PC-9 (cell line): ENCODE measurements at places on chromosomes 5 and 9. TPM values are rescaled to one million over a fixed set of nuclear protein-coding genes. Genes with fewer than 3 reads are reported as not detected.
A peak's percentile ranks its signal among the peaks of the same experiment; 100 is the strongest.

- H3K27ac ChIP-seq, result peak overlapping the region; percentile 98
- no peaks in the 10 kb centered on the region for H3K36me3 ChIP-seq
- DNase-seq, result peak; percentile 97
- no peaks in the 10 kb centered on the region for H3K27me3 ChIP-seq
Observed at GRCh38 chr9:19161257-19162025, 34.1 kb upstream of the PLIN2 start.

DNA sequence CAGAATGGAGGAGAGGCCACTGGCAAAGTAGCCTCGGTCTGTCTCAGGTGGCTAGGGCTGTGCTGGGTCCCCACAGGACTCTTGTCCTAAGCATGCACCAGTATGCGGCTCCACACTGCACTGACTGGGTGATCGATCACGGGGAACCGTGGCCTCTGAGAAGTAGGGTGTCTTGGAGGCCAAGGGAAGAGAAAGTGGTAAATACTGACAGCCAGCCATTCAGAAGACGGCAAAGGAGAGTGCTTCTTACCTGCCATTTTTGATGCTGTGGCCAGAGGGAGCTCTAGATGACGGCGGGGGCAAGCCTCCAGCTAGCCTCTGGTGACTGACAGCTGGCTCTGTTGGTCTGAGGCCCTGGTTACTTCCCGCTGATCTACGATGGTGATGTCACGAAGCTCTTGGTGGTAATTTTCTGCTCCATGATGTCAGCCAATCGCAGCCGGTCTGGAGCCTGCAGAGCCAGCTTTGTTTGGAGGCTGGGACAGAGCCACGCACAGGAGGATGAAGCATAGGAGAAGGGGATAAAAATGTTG lies 40.4 kb upstream of the GADD45G start:
- H3K36me3 ChIP-seq, result no peaks in the 10 kb centered on the region
- H3K27ac ChIP-seq, result no peak overlapping the region
- H3K4me3 ChIP-seq, result no peak overlapping the region
- peaks cover 34% of the 10 kb centered on the region for H3K27me3 ChIP-seq
- H3K4me1 ChIP-seq, result no peaks in the 10 kb centered on the region
- peak; percentile 37 for DNase-seq

GRCh38 chr5:33981408-33982162 lies 2.9 kb downstream of the SLC45A2 start:
- no peaks in the 10 kb centered on the region for H3K36me3 ChIP-seq
- no peaks in the 10 kb centered on the region for H3K27me3 ChIP-seq
- H3K4me3 ChIP-seq, result no peak overlapping the region
- H3K27ac ChIP-seq, result no peak overlapping the region
- peak; percentile 44 for DNase-seq

GRCh38 chr9:76302947-76303550 lies 91.2 kb downstream of the RFK start:
- no peak overlapping the region for H3K27ac ChIP-seq
- no peak for DNase-seq
- H3K4me1 ChIP-seq, result no peaks in the 10 kb centered on the region
- H3K27me3 ChIP-seq, result no peaks in the 10 kb centered on the region
- no peaks in the 10 kb centered on the region for H3K36me3 ChIP-seq
- no peak overlapping the region for H3K4me3 ChIP-seq

- H3K4me1 ChIP-seq, result no peaks in the 10 kb centered on the region
- H3K4me3 ChIP-seq, result peak overlapping the region; percentile 59
- no peak overlapping the region for H3K27ac ChIP-seq
- peaks cover 11% of the 10 kb centered on the region for H3K27me3 ChIP-seq
- no peaks in the 10 kb centered on the region for H3K36me3 ChIP-seq
- peak; percentile 37 for DNase-seq
Observed at GRCh38 chr9:34701769-34702736, 7.9 kb downstream of the CCL21 start.

DNA sequence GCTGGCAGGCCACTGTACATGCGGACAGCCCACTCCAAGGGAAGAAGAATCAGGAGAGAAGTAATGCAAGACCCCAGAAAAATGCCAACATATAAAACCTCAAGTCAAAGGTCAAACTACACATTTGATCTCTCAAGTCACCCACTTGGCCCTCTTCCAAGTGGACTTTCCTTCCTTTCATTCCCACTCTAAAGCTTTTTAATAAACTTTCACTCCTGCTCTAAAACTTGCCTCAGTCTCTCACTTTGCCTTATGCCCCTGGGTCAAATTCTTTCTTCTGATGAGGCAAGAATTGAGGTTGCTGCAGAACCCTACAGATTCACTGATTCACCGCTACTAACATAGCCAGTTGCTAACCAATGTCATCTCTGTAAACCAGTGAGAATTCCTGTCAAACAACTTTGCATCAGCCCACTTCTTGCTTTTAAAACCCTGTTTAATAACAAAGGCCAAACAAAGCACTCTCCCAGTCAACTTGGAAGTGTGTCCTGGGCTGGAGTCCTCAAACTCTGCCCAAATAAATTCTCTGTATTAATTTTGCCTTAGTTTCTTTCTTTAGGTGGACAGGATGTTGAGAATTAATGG lies 6.9 kb upstream of the ATP6V1G1 start:
- no peaks in the 10 kb centered on the region for H3K36me3 ChIP-seq
- H3K27ac ChIP-seq, result peak overlapping the region; percentile 29; the same call in 1 of the 2 replicates
- H3K4me1 ChIP-seq, result peaks cover 24% of the 10 kb centered on the region
- no peak for DNase-seq
- no peak overlapping the region for H3K4me3 ChIP-seq
- H3K27me3 ChIP-seq, result no peaks in the 10 kb centered on the region

DNA sequence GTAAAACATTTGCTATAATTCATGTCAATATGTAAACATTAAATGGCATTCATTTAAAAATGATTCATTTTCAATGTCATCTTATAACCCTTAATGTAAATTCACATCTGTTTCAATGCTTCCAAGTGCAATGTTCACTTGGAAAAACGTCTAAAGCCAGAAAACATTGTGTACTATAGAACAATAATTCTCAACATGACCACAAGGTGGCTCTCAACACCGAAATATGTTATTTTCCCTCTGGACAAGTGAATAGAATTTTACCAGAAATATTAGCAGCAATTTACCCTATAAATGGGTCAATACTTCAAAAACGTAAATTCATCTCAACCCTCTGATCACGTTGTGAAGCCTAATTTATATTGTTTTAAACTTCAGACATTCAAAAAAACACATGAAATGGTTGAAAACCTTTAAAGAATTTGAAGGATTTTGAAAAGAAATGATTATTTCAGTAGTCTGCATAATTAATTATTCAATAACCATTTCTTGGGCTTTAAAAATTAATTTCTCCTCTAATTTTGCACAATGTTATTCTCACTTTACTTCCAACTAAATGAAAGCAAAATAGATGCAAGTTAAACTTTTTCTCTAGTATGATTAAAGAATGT lies 11.0 kb downstream of the CDH10 start:
- H3K4me1 ChIP-seq, result no peaks in the 10 kb centered on the region
- no peak overlapping the region for H3K4me3 ChIP-seq
- no peaks in the 10 kb centered on the region for H3K36me3 ChIP-seq
- no peak overlapping the region for H3K27ac ChIP-seq
- no peak for DNase-seq
- no peaks in the 10 kb centered on the region for H3K27me3 ChIP-seq

GRCh38 chr9:109022873-109023272 lies 9.6 kb upstream of the CTNNAL1 start:
- H3K4me3 ChIP-seq, result no peak overlapping the region
- peak; percentile 98 for DNase-seq
- no peaks in the 10 kb centered on the region for H3K27me3 ChIP-seq
- H3K36me3 ChIP-seq, result peaks cover 23% of the 10 kb centered on the region

- H3K4me1 ChIP-seq, result no peaks in the 10 kb centered on the region
- DNase-seq, result no peak
- no peaks in the 10 kb centered on the region for H3K27me3 ChIP-seq
- no peak overlapping the region for H3K4me3 ChIP-seq
Observed at GRCh38 chr5:162624110-162624509, 556.5 kb downstream of the GABRG2 start.

- H3K27me3 ChIP-seq, result no peaks in the 10 kb centered on the region
- no peak overlapping the region for H3K4me3 ChIP-seq
- peaks cover 5% of the 10 kb centered on the region for H3K4me1 ChIP-seq
- no peak for DNase-seq
- no peak overlapping the region for H3K27ac ChIP-seq
Observed at GRCh38 chr9:127457191-127457878, 6.0 kb downstream of the LRSAM1 start.

- no peaks in the 10 kb centered on the region for H3K4me1 ChIP-seq
- DNase-seq, result no peak
- no peak overlapping the region for H3K4me3 ChIP-seq
Observed at GRCh38 chr9:79570448-79571308, 1.1 kb upstream of the TLE4 start.

GRCh38 chr9:96721731-96722429 lies 56.0 kb downstream of the ZNF510 start:
- DNase-seq, result no peak
- no peaks in the 10 kb centered on the region for H3K36me3 ChIP-seq
- H3K4me3 ChIP-seq, result no peak overlapping the region
- no peaks in the 10 kb centered on the region for H3K4me1 ChIP-seq
- H3K27ac ChIP-seq, result no peak overlapping the region
- no peaks in the 10 kb centered on the region for H3K27me3 ChIP-seq

DNA sequence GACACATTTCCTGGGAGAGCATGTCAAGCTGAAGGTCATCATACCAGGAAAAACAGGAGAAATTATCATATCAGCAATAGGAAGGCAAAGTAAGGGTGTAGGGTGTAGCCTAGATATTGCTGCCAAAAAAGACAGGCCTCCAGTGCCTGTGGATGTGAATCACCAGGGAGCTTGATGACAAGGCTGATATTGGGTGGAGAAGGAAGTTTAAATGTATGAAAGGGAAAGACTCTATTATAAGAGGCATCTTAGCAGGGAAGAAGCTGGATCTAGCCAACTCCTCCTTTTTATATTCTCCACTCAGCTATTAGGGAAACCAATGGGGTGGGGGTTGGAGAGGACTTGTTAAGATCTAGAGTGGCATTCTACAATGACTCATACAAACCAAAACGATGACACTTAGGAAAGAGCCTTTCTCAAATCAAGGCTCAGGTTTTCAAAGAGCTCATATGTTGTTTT lies 13.4 kb upstream of the TXNDC8 start:
- H3K27me3 ChIP-seq, result no peaks in the 10 kb centered on the region
- DNase-seq, result peak; percentile 97
- H3K4me3 ChIP-seq, result no peak overlapping the region

- no peaks in the 10 kb centered on the region for H3K36me3 ChIP-seq
- no peaks in the 10 kb centered on the region for H3K27me3 ChIP-seq
- H3K4me3 ChIP-seq, result no peak overlapping the region
Observed at GRCh38 chr5:16901021-16901644, 35.0 kb downstream of the MYO10 start.

DNA sequence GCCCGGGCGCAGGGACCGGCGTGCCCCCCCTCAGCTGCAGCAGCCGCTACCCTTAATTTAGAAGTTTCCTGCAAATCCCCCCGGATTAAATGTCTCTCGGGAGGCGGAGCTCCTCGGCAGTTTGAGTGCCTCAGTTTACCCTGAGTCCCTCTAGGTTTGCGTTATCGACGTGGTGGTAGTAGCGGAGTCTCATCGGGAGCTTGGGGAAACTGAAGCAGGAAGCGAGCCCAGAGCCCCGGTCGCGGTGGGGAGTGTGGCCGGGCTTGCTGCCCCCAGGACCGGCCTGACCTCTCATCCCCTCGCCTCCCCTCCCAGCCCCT lies 529 bp upstream of the TPM2 start:
- H3K4me3 ChIP-seq, result peak overlapping the region; percentile 77
- no peaks in the 10 kb centered on the region for H3K27me3 ChIP-seq
- no peak for DNase-seq
- H3K27ac ChIP-seq, result no peak overlapping the region
- H3K36me3 ChIP-seq, result no peaks in the 10 kb centered on the region

DNA sequence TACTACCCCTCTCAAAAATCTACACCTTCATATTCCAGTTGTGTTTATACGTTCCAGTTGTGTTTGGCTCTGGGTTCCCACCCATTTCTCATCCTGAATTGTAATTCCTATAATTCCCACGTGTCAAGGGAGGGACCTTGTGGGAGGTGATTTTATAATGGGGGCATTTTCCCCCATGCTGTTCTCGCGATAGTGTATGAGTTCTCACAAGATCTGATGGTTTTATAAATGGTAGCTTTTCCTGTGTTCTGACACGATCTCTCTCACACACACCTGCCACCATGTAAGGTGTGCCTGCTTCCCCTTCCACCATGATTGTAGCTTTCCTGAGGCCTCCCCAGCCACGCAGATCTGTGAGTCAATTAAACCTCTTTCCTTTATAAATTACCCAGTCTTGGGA lies 108.5 kb upstream of the ADAMTS16 start:
- peaks cover 43% of the 10 kb centered on the region for H3K27me3 ChIP-seq
- no peaks in the 10 kb centered on the region for H3K4me1 ChIP-seq
- H3K27ac ChIP-seq, result no peak overlapping the region
- no peaks in the 10 kb centered on the region for H3K36me3 ChIP-seq
- no peak overlapping the region for H3K4me3 ChIP-seq
- no peak for DNase-seq

DNA sequence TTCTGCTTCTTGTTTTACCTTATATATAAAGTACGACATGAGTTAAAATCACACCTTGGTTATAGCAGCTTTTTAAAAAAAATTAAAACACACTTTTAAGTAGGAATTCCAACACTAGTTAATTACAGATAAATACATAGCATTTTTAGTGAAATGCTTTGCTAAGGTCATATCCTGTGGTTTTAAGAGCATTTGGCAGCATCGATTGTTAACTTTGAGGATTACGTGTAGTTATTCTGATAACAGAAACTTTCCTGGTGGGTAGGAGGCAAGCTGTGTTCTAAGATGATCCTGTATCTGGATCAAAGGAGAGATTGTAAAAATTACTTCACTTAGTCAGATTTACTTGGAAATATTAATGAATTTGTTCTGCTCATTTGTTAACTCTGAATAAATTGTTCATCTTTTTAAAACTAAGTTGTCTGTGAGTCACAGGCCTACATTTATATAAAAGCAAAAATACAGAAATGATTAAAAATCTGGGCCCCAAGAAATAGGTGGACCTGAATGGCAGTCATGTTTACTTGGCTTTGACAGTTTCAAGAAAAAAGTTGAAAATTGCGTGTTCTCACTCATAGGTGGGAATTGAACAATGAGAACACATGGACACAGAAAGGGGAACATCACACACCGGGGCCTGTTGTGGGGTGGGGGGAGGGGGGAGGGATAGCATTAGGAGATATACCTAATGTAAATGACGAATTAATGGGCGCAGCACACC lies 58.3 kb downstream of the TRIO start:
- H3K4me1 ChIP-seq, result 0 out of 2 replicates have a peak, but pooled peaks cover 3% of the 10 kb centered on the region

DNA sequence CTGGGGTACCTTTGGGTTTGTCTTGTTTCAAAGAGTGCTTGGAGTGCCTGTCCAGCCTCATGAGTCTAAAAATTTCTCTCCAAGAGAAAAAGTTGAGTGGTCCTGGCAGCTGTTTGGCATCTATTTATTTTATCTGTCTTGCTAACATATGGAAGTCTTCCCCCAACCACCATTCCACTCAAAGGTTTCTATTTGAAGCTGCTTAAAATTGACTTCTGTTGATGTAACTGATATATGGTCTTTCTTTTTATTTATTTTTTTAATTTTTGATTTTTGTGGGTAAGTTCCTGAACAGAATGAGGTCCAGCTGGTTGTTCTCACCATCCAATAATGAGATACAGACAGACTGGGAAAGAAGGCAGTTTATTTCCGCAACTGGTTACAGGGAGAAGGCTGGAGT lies 178.7 kb upstream of the SGCD start:
- no peak overlapping the region for H3K27ac ChIP-seq
- no peaks in the 10 kb centered on the region for H3K27me3 ChIP-seq
- H3K4me3 ChIP-seq, result no peak overlapping the region
- H3K36me3 ChIP-seq, result no peaks in the 10 kb centered on the region
- DNase-seq, result no peak

- H3K36me3 ChIP-seq, result no peaks in the 10 kb centered on the region
- no peaks in the 10 kb centered on the region for H3K27me3 ChIP-seq
- no peak overlapping the region for H3K27ac ChIP-seq
Observed at GRCh38 chr9:5714501-5715401, 85.8 kb downstream of the RIC1 start.

The ARL14EPL gene
- total RNA-seq, result 0.37 TPM in 1 of 2 replicates, not detected in the other

The LCN2 gene
- total RNA-seq, result 430 and 537 TPM in 2 replicates

The ARL10 gene
- 0.85 and 1.2 TPM in 2 replicates for total RNA-seq

The PAEP gene
- not detected in 2 replicates for total RNA-seq

The COL23A1 gene
- not detected in 2 replicates for total RNA-seq
